ENCODE measurements at places on chromosomes 7 and 10. TPM values are rescaled to one million over a fixed set of nuclear protein-coding genes. Genes with fewer than 3 reads are reported as not detected.

DNA sequence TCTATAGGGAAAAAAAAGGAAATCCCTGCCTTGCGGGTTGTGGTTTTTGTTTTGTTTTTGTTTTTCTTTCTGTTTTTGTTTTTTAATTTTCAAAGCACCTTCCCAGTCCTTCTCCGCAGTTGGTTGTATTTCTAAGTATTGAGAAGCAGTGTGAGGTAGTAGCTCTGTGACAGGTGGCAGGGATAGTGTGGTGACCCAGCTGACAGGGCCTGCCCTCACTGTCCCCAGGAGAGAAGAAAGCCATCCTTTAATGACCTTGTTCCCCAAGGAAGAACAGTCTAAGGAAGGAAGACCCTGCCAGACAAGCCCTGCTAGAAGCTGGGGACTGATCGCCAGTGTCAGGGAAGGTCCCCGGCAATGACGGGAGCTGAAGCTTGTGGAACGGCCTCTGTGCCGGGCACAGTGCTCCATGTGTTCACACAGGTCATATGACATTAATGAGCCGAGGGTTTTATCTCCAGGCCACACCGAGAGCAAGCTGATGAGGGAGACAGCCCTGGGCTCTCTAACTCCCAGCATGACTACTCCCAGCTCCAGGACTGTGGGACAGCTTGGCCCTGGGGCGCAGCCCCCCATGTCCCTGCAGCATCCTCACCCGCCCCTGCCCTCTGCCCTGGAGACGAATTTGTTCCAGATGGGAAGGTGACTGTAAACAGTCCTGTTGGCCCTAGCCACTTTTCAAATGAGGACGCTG is 69.0 kb upstream of the LRRC18 start:
- no peak for DNase-seq

Gene CYP2E1
- polyA plus RNA-seq = 2.4 TPM

Gene POLR3A
- polyA plus RNA-seq = 21.4 TPM

Gene AGAP5
- 32.0 TPM for polyA plus RNA-seq

GRCh38 chr7:137687556-137688265 is 159.1 kb downstream of the DGKI start:
- no peak for DNase-seq

Gene OLAH
- polyA plus RNA-seq = 0.68 TPM

DNA sequence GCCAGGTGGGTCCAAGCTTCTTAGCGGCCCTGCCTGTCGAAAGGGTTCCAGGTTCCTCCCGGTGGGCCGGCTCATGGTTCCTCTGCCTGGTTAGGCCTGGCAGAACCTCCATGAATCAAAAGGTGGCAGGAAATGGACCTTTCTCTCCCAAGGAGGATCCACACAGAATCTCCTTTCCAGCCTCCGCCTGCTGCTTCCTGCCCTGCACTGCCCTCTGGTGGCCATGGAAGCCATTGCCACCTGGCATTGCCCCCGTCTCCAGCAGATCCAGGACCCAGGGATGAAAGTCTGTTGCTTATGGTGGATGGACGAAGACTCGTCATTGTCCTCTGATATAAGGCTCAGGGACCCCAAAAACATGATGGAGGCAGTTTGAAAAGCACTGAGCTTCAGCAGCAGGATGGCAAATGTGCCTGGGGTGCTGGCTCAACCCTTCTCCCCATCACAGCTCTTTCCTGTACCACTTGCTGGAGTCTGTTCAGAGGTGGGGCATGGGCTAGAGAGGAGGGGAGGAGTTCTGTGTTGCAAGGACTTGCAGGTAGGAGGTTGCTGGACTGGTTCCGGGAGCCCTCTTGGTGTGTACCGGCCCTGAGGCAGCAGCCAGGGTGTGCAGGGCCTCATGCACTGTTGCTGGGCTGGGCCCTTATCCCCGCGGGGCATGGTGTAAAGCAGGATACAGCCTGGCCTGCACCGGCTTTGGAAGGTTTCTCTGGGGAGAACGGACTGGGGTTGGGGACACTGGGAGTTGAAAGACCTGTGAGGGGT is 11.3 kb upstream of the INMT start:
- peak; percentile 37 for DNase-seq

Gene HMX3
- polyA plus RNA-seq = not detected

GRCh38 chr10:59900048-59900727 is 6.2 kb downstream of the CCDC6 start:
- no peak for DNase-seq

GRCh38 chr10:33066558-33067236 is 108.7 kb upstream of the ITGB1 start:
- DNase-seq = no peak

DNA sequence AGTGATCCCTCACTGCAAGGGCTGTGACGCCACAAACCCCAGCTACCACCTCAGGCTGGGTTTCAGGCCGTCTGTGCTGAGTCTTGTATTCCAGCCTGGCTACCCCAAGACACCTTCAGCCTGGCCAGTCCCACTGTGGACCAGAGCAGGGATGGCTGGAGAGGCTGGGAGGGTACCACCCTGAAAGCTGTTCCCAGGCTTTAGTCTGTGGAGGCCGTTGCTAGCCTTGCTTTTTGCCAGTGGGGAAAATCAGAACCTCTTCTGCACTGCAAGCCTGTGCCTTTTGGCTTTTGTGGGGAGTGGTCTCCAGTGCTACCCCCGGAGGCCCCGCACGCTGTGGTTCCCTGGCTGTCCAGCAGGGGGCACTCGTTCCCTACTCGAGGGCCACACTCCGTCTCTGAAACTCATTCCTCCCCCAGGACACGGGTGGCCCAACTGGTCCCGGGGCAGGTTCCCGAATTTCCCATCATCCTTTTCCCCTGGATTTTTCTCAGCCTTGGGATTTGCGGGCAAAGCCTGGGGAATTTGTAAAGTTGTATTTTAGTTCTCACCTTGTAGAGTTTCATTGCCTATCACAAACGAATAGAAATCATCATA is 128.4 kb upstream of the BTBD16 start:
- DNase-seq = no peak

Gene C10orf71
- polyA plus RNA-seq = 0.28 TPM

Gene LOXL4
- 3.7 TPM for polyA plus RNA-seq

GRCh38 chr10:99536338-99537085 is 3.8 kb downstream of the NKX2-3 start:
- DNase-seq = no peak

DNA sequence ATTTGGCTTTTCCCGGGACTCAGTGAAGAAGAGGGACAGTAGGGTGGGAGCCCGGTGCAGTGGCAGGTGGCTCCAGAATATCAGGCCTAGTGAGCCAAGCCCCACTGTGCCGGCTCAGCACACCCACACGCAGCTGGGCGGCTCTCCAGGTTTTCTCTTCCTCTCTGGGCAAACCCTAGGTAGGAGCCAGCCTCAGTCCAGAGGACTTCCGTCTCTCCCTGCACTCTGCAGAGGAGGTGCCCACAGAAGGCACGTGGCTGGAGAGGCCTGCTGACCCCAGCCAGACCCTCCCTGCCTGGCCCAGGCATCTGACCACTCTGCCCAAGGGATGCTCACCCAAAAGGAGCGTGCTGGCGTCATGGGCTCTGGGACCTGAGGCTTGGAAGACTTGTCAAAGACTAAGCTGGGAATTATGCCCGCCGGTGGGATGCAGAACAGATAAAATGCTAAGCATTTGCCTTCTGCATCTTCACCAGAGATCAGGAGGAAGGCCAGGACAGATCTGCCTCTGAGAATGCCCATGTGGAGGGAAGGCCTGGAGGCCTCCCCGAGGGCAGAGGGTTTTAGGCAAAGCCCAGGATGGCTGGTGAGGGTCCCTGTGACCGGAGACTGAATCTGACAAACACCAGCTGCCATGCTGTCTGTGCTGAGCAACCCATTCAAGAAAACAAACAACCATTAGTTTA is 40.2 kb downstream of the TCERG1L start:
- DNase-seq = no peak

- no peak for DNase-seq
Measured at GRCh38 chr10:92742331-92743228, 52.8 kb downstream of the HHEX start.

DNA sequence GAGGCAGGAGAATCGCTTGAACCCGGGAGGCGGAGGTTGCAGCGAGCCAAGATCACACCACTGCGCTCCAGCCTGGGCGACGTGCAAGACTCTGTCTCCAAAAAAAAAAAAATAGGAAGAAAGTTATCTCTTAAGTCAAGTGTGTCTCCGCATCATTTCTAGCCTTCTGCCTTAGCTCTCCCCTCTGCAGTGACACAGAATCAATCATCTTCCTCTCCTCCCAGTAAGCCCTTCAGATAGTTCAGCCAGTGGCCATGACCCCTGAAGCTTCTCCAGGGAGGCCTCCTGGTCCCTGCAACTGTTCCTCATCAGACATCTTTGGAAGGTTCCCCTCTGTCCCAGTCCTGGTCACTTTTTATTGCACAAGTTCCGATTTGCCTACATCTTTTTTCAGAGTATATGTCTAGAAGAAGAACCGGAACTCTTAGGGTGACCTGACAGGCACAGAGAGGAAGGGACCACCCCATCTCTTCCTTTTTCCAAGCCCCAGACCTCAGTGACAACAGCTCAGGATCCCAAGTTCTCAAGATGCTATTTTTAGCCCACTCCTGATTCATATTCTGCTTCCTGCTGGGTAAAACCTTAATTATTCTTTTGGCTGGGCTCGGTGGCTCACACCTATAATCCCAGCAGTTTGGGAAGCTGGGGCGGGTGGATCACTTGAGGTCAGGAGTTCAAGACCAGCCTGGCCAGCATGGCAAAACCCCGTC is 6.6 kb upstream of the RHBDD2 start:
- no peak for DNase-seq

GRCh38 chr10:125127986-125128385 is 32.4 kb downstream of the CTBP2 start:
- no peak for DNase-seq

GRCh38 chr10:29600821-29601220 is 34.0 kb downstream of the SVIL start:
- no peak for DNase-seq

Gene PNLIP
- not detected for polyA plus RNA-seq

Gene PPP1R3C
- 42.3 TPM for polyA plus RNA-seq
